Keratinocyte (primary cell): ENCODE measurements at places on chromosomes 7 and 10.

DNA sequence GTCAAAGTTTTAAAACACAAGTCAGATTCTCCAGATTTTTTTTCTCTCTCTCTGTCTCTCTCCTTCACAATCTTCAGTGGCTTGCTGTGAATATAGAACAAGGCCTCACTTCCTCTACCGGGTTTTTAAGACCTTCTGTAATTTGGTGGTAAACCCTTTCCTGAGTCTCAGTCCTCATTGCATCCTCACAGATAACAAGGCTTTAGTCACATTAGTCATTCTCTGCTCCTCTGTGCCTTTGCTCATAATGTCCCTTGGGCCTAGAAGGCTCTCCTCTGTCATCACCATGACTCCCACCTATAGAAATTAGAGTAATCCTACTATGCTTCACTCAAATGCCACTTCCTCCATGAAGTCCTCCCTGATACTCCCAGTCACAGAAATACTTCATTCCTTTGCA lies 172.7 kb upstream of the HPS1 start:
- DNase-seq, result no peak

- DNase-seq, result no peak
These were observed 5.7 kb upstream of the LMOD2 start for GRCh38 chr7:123649964-123650363.

GRCh38 chr7:5035276-5035675 lies 10.4 kb upstream of the RBAK start:
- DNase-seq, result no peak

DNA sequence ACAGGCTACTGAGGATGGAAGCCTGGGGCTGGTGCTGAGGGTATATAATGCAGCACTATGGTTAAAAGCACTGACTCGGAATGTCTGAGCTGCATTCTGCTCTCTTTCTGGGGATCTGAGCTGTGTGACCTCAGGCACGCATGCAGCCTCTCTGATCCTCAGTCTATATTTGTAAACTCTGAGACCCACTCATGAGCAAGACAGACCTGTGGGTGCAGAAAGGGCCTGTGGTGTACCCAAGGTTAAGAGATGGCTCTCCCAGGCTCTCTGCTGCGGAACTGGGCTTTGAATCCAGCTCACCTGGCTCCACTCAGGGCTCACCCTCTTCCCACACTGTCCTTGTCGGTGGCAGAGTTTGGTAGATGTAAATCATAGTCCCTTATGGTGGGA lies 89.9 kb downstream of the CHST15 start:
- DNase-seq, result no peak

GRCh38 chr10:101011517-101012423 lies 12.2 kb downstream of the LZTS2 start:
- no peak for DNase-seq

- DNase-seq, result no peak
These were observed 15.4 kb downstream of the SEC61G start for GRCh38 chr7:54743580-54743979.

DNA sequence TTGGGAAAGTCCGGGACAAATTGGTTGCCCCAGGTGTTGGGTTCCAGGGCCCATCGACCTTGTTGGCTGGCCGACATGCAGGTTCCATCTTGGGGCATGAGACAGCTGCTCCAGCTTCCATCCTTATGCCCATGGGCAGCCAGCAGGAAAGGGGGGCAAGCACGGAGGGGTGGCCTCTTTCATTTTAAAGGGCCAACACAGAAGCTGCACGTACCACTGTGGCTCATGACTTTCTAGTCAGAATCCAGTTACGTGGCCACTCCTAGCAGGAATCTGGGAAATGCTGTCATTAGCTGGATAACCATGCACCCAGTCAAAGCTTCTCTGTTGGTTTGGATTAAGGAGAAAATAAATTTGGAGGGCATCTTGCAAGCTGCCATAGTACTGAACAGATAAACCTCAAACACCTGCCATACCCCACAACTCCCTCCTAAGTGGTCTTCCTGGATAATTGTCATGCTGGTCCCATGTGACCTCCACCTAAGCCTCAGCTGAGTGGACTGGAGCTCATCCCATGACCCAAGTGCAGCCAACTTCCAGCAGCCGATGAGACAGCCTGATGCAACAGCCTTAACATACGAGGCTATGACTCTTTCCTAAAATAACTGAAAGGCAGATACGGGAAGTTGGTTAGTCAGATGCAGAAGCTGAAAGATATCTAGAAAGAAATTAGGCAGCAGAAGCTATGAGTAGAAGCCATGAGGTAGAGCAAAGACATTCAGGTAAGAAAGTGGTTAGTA lies 21.4 kb upstream of the GSDME start:
- no peak for DNase-seq

DNA sequence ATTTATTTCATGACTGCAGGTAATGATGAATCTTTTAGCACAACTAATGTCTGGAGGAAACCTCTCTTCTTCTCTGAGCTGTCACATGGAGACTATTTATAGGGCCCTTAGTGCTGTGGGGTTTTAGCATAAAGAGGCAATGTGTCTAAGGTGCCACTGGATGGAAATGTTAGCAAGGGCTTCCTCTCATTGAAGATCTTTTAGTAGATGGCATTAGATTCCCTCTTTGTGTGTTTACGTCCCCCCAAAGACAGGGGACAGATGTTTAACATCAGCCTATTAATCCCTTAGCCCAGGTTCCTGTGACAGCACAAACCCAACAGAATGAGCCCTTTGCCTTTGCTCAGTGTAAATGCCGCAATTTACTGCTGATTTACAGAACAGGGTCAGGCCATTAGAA lies 208.6 kb downstream of the SKAP2 start:
- no peak for DNase-seq

DNA sequence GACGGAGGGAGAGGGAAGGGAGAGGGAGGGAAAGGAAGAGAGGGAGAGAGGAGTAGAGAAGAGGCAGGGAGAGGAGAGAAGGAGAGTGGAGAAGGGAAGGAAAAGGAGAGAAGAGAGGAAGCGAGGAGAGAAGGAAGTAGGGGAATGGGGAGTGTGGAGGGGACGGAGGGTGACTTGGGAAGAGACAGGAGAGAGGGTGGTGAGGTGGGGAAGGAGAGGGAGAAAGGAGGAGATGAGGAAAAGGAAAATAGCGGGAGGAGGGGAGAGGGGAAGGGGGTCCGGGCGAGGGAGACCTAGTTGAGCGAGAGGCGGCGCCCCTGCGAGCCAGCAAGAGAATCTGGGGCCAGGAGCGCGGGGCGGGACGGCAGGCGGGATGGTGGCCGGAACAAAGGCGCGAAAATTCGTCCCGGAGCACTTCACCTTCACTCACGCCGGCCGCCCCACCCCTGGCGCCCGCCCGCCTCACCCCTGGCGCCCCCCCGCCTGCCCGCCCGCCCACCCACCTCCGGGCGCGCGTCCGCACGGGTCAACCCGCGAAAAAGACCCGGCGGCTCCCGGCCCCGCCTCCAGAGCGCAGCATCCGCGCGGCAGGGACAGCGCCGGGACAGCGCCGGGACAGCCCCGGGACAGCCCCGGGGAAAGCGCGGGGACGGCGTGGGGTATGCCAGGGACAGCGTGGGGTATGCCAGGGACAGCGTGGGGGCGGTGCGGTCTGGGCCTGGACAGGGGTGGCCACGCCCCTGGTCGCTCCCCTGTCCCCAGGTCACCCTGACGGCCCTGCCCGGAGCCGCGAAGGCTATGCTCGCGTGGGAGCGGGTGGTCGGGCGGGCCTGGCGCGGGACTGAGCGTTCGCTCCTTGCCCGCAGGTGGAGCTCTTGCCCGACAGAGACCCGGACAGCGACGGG lies 4.2 kb downstream of the VSTM2A start:
- no peak for DNase-seq

DNA sequence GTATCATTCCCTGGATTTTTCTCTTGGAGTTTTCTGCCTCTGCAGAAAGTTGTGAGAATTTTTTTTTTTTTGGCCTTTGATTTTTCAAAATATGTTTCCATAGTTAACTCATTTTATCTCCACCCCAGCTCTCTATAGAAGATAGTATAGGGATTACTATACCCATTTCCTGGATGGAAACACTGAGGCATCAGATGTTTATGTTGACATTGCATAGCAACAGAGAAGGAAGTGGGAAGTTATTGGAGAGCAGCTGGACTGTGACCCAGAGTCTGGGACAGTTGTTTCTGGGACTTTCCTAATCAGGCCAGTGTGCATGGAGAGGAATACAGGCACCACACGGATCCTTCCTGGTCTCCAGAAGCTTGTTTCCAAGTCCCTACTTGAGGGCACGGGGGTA lies 158.0 kb downstream of the CDH23 start:
- DNase-seq, result no peak

DNA sequence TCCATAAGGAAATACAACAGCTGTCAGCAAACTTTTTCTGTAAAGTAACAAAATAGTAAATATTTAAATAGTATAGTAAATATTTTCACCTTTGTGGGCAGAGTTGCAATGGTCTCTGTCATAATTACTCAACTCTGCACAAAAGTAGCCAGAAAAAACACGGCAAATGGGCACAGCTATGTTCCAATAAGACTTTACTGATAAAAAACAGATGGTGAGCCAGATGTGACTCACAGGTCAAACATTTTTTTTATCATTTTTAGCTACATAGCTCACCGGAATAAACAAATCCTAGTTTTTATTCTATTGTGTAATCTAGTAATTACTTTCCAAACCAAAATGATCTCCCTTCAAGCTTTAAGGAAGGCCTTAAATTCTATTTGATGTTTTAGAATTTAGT lies 55.3 kb downstream of the NCAPG2 start:
- peak; percentile 19 for DNase-seq

- no peak for DNase-seq
These were observed 19.4 kb upstream of the BTBD16 start for GRCh38 chr10:122251459-122252255.

GRCh38 chr10:132103116-132103910 lies 37.6 kb downstream of the JAKMIP3 start:
- DNase-seq, result no peak

DNA sequence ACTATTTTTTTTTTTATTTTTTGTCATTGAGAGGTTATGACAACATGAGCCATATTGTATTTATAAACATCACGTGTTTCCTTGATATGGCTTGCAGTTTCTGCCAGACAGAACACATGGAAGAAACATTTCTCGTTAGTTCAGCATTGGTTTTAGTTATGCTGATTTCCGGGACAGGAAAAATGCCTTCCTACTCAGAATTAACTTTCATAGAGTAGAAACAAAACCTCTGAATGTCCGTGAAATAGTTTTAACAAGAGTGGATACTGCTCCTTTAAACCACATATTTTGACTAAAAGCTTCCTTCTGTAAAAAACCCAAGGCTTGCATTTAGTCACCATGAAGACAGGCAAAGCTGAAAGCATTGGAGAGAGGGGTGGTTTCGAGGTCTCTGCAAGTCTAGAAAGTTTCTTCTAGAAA lies 240.4 kb downstream of the KIAA1217 start:
- no peak for DNase-seq

GRCh38 chr10:63375859-63376258 lies 89.9 kb downstream of the JMJD1C start:
- DNase-seq, result no peak

DNA sequence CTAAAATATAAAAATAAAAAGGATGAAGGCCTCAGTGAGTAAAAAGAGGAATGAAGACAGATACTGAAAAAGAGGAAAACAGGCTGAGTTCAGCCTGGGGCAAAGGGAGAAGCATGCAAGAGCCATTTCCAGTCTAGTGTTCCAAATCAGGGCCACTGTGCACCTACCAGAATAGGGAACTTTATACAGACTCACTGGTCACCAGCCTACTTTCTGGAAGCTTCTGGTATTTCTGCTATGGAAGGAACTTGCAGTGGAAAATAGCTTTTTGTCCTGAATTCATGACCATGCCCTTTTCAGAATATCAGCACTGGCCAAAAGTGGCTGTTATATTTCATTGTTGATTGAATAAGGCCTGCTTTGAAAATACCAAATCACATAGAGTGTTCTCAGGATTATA lies 28.8 kb downstream of the ABRAXAS2 start:
- DNase-seq, result no peak

DNA sequence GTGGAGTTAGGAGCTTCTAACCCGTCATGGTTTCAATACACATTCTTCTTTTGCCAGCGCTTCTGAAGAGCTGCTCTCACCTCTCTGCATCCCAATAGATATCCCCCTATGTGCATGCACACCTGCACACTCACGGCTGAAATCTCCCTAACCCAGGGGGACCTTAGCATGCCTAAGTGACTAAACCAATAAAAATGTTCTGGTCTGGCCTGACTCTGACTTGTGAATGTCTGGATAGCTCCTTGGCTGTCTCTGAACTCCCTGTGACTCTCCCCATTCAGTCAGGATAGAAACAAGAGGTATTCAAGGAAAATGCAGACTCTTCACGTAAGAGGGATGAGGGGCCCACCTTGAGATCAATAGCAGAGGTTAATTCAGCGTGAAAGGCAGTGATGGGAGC lies 22.4 kb downstream of the PRSS2 start:
- no peak for DNase-seq

GRCh38 chr7:39212876-39213275 lies 235.2 kb downstream of the POU6F2 start:
- DNase-seq, result no peak

GRCh38 chr10:98098247-98098646 lies 36.2 kb upstream of the R3HCC1L start:
- no peak for DNase-seq

DNA sequence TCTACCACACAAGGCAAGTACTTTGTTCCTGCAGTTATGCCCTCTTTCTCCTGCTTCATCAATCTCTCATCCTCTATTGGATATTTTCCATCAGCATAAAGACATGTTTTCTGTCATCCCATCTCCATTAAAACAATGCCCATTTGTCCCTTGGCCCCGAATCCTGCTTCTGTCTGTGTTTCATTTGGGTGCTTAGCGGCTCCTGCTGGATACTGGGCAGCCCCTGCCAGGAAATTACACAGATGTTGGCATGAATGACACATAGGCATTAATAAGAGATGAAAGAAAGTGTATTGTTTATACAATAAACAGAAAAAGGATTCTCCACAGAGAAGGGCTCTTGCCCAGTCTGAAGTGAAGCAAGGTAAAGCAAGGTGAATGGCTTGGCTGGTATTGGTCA lies 765.3 kb downstream of the REEP3 start:
- DNase-seq, result no peak

DNA sequence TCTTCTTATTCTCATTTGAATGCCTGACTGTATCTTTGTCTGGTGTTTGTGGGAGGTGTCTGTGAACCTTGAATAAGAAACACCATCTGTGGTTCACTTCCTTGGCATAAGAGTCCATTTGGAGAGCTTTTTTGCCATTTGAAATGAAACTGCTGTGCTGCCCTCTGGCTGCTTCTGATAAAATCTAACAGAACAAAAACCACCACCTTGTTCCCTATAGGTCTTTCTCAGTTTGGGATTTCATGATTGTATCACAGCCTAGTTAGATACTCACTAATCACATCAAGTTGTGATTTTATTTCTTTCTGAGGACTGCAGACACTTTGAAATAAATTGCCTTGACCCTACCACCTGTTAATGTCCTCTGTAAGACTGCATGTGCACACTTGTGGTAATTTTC lies 102.7 kb upstream of the FAM13C start:
- DNase-seq, result no peak

DNA sequence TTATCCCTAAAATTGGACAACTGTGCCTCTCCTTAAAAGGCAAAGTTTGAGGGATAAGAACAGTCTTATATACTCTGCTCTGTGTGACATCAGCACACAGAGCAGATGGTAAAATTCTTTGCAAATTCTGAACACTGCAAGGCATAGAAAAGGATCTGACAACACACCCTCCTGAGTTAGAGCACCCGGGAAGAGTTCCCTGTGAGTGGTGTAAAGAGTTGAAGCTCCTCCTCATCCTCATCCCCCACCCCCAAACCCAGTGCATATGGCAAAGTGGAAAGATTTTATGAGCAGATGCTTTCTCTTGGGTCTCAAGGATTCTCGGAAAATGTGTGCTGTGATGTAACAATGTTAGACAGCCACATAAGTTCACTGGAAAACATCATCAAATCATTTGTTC lies 40.0 kb upstream of the DGKI start:
- no peak for DNase-seq

GRCh38 chr10:90481326-90481923 lies 376.4 kb downstream of the HTR7 start:
- DNase-seq, result no peak
